Stomach (tissue), 19 donors: ENCODE measurements at places on chromosomes 5 and 9.

- no peak overlapping the region for H3K4me3 ChIP-seq
- no peaks in the 10 kb centered on the region for H3K27me3 ChIP-seq
- H3K36me3 ChIP-seq: peaks cover 39% of the 10 kb centered on the region
- H3K27ac ChIP-seq: no peak overlapping the region
- no peak for DNase-seq
- no peaks in the 10 kb centered on the region for H3K4me1 ChIP-seq
Observed at GRCh38 chr5:67147760-67148159, 48.8 kb downstream of the CD180 start.

- no peaks in the 10 kb centered on the region for H3K27me3 ChIP-seq
- no peak overlapping the region for H3K4me3 ChIP-seq
- H3K36me3 ChIP-seq: peaks cover 9% of the 10 kb centered on the region
- H3K27ac ChIP-seq: no peak overlapping the region
Observed at GRCh38 chr9:4862506-4863250, 69.9 kb downstream of the RCL1 start.

DNA sequence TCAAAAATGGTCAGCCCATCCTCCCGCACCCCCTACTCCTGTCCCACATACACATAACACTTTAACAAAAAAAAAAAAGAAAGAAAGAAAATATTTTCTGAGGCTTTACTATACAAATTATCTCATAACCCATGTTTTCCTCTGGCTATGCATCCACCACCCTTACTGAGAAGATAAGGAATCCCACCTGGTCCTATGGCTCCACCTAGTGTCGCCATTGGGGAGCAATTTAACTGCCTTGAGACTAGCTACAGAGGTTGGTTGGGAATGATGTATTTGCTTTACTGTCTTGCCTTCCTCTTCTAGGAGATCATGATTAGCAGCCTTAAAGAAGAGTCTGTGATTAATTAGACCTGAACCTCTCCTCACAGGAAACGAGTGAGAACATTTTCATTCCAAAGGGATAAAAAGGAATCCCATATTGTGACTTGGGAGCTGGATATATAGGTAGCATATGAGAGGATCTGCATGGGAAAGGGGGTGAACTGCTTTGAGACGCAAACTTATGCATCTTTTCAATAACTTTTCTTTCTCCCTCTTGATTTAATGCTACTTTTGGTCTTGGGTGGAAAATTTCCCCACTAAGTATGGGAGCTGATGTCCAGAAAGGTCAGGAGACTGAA, 77.7 kb upstream of the SELENOP start:
- H3K27me3 ChIP-seq: no peaks in the 10 kb centered on the region
- H3K36me3 ChIP-seq: no peaks in the 10 kb centered on the region
- no peak overlapping the region for H3K4me3 ChIP-seq

- no peaks in the 10 kb centered on the region for H3K4me1 ChIP-seq
- H3K36me3 ChIP-seq: no peaks in the 10 kb centered on the region
- no peak overlapping the region for H3K27ac ChIP-seq
- H3K4me3 ChIP-seq: no peak overlapping the region
Observed at GRCh38 chr5:157177953-157178352, 2.7 kb upstream of the ITK start.

GRCh38 chr9:79193501-79194223, 378.1 kb upstream of the TLE4 start:
- H3K4me3 ChIP-seq: no peak overlapping the region
- no peaks in the 10 kb centered on the region for H3K27me3 ChIP-seq
- no peaks in the 10 kb centered on the region for H3K36me3 ChIP-seq
- H3K4me1 ChIP-seq: no peaks in the 10 kb centered on the region
- no peak for DNase-seq

DNA sequence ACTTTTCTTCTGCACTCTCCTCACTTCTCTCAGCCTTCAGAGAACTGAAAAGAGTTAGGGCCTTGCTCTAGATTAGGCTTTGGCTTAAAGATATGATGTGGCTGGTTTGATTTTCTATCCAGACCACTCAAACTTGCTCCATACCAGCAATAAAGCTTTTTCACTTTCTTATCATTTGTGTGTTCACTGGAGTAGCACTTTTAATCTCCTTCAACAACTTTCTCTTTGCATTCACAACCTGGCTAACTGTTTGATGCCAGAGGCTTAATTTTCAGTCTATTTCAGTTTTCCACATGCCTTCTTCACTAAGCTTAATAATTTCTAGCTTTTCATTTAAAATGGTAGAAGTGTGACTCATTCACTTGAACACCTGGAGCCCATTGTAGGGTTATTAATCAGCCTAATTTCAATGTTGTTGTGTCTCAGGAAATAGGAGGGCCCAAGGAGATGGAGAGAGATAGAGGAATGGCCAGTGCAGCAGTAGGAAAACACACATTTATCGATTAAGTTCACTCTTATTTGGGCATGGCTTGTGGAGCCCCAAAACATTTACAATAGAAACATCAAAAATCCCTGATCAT, 5.9 kb downstream of the ATPSCKMT start:
- no peak for DNase-seq
- H3K27ac ChIP-seq: no peak overlapping the region
- peaks cover 7% of the 10 kb centered on the region for H3K4me1 ChIP-seq
- peaks cover 5% of the 10 kb centered on the region for H3K36me3 ChIP-seq
- H3K4me3 ChIP-seq: no peak overlapping the region

DNA sequence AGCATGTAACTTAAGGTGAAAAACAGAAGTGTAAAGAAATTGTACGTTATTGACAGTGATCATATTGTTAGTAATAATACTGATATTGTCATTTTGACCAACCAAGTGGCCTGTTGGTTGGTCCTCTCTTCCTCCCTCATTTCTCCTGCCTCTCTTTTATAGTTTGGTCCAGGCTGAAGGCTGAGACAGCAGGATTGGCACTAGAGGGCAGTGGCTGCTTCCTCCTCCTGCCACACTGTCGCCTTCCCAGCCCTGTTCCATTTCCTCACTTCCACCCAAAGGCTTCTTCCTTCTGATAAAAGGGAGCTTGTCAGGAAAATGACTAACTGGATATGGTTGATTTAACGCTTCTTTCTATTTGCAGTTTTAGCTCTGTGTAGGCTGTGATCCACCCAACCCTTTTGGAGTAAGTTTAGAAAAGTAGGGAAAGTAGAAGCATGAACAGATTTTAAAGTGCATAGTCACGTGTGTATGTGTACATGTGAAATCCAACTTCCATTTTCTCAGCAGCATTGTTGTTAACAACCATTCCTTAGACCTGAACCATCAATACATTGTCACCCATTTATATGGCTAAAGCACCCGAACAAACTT, 35.6 kb downstream of the PTCD2 start:
- H3K36me3 ChIP-seq: peaks cover 36% of the 10 kb centered on the region
- no peaks in the 10 kb centered on the region for H3K4me1 ChIP-seq
- DNase-seq: peak; percentile 52
- H3K27me3 ChIP-seq: no peaks in the 10 kb centered on the region
- H3K4me3 ChIP-seq: no peak overlapping the region

- no peaks in the 10 kb centered on the region for H3K36me3 ChIP-seq
- no peak for DNase-seq
- H3K27ac ChIP-seq: no peak overlapping the region
- H3K4me3 ChIP-seq: no peak overlapping the region
- H3K27me3 ChIP-seq: no peaks in the 10 kb centered on the region
Observed at GRCh38 chr5:103216697-103217096, 41.9 kb upstream of the MACIR start.
